NCI-H460 (cell line): ENCODE measurements at places on chromosomes 1 and 21. TPM values are rescaled to one million over a fixed set of nuclear protein-coding genes. Genes with fewer than 3 reads are reported as not detected.
A peak's percentile ranks its signal among the peaks of the same experiment; 100 is the strongest.

- DNase-seq: peak; percentile 12
Observed at GRCh38 chr21:36059823-36060158, 535 bp downstream of the SETD4 start.

DNA sequence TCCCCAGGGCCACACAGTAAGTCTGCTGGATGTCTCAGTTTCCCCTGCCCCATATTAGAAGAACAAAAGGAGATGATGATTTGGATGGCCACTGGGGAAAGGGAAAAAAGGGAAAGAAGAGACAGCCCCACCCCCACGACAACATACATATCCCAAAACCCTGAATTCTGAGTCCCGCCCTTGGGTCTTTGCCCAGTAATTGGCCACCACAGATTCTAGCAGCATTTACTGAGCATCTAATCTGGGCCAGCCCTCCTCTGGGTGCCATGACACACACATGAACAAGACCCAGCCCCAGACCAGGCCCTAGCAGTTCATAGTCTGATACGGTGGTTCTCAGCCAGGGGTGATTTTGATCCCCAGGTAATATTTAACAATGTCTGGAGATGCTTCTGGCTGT lies 5.2 kb upstream of the TTC4 start:
- no peak for DNase-seq

DNA sequence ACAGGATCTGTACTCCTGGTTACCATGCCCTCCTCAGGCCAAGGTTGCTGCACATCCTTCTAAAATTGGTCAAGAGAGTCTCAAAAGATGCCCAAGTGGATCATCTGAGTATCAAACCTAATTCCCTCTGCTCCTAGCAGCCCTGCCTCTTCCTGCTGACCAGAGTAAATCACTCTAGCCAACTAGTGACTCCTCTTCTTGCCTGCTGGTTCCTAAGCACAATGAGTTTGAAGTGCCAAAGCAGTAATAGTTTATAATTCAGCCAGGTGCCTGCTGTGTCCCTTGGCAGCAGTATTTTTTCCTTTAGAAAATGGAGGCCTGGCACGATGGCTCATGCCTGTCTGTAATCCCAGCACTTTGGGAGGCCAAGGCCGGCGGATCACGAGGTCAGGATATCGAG lies 137.9 kb upstream of the CAMK1G start:
- DNase-seq: no peak

- no peak for DNase-seq
Observed at GRCh38 chr1:201100169-201100930, 11.9 kb downstream of the CACNA1S start.

DNA sequence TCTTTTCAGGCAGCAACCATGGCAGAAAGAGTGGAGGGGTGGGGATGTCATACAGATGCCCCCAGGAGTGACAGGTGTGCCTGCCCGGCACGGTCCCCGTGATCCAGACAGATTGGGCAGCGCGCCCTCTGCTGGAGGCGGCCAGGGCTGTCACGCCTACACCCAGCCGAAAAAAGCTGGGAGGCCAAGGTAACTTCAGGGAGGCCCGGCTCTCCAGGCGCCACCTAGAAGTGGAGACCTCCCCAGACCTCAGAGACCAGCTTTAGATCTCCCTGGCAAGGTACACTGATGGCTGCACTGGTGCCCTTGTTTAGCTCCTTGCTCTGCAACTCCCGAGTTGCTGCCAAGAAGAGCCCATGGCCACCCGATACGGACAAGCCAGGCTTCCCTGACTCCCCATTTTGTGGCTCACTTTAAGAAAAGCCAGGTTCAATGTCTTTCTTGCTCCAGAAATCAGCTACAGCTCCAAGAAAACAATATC lies 6.6 kb downstream of the GOLT1A start:
- peak; percentile 34 for DNase-seq

DNA sequence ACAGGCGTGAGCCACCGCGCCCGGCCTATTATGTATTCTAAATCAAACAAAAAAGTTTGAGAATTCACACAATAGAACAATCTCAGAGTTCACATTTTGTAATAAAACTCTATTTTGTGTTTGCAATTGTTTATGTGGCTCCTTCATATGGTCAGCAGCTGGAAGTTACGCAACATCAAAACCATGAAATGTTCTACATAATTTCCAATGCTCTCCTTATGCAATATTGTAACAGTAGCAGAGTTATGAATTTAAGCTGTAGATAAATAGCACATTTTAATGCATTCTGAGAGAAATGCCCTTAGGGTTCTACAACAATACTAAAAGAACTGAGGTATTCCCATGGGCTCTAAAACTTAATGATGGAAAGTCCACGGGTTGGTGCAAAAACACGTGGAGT lies 62.3 kb upstream of the COL11A1 start:
- no peak for DNase-seq

DNA sequence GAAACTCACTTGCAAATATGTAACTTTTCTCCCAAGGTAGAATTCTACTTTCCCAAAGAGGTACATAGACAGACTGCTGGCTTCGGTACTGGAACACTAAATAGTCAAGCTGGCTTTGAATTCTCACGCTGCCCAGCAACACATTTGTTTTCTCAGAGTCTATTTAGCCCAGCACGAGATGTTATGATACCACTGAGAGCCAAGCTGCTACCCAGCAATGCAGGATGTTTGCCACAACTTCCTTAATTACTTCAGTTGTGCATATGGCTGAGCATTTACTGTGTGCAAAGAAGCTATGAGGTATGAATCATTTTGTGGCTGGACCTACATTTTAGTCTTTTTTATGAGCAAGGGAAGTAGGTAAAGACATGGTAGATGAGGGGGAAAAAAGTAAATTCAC lies 793.2 kb downstream of the PLA2G4A start:
- DNase-seq: no peak

GRCh38 chr21:42799516-42799915 lies 79.8 kb downstream of the WDR4 start:
- no peak for DNase-seq

GRCh38 chr1:207058252-207058651 lies 5.2 kb downstream of the PFKFB2 start:
- no peak for DNase-seq

DNA sequence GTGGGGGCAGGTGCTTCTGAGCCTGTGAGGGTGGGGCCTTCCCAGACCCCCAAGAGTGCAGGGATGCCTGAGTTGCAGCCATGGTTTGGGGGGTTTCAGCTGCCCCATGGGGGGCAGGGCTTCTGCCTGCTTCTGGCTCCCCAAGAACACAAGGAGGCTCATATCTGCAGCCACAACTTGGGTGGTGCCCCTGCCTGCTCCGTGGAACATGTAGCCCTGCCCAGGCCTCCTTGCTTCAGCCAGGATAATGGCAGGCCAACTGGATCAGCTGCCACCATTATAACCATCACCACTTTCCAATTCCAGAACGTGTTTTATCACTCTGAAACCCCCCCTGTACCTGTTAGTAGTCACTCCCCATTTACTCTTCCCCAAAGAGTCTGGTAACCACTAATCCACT lies 14.0 kb downstream of the ZBTB40 start:
- no peak for DNase-seq

Gene AXDND1
- total RNA-seq: not detected in 2 replicates
